ENCODE measurements at places on chromosomes 4 and X.

DNA sequence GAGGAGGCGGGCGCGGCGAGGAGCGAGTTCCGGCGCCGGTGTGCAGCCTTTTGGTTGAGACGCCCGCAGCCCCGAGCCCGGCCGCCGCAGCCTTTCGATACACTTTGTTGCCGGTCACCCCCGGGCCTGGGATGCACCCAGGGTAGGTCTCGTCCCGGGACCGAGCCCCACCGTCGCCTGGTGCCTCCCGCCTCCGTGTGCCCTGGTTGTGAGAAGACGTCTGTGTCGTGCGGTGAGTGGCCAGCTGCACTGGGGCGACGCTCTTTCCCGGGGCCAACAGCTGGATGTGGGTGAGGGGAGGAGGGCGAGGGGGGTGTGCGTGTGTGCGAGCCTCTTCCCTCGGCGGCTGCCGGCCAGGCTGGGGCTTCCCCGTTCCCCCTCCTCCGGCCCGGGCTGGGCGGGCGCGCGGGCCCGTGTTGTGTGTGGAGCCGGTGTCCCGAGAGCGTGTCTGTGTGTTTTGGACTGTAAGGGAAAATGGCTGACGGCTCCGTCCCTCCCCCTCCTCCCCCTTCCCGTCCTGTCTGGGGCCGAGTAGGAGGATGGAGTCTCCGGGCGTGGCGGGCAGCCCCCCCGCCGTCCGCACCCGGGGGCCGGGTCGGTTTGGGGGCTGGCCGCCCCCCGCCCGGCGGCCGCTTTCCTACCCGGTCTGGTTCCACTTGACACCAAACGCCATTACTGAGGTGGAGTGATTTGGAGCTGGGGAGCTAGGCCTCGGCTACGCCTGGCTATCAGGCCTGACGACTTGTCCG, 807 bp downstream of the USP9X start:
- peak; percentile 78 for DNase-seq

- DNase-seq, result no peak
Observed at GRCh38 chr4:184163813-184164212, 53.9 kb downstream of the ENPP6 start.

DNA sequence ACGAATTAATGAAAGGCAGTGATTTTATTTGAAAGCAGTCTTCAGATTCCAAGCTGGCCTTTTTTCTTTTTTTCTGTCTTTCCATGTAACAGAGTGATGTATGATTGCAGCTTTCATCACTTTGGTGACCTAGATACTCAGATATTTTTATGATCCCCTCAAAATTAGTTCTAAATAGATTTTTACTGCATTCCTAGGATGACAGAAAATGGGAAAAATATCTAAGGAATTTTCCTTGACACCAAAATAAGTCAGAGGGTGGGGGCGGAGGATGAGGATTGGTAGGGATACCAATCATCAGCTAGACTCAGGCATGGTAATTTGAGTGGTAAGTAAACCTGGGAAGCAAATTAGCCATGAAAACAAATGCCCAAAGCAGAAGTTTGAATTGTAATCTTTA, 11.9 kb upstream of the HMGB2 start:
- no peak for DNase-seq

GRCh38 chrX:95907081-95907480, 777.6 kb upstream of the DIAPH2 start:
- no peak for DNase-seq

GRCh38 chrX:151899622-151900021, 13.1 kb upstream of the MAGEA4 start:
- DNase-seq, result no peak

GRCh38 chr4:171932238-171932637, 119.0 kb downstream of the GALNTL6 start:
- no peak for DNase-seq

DNA sequence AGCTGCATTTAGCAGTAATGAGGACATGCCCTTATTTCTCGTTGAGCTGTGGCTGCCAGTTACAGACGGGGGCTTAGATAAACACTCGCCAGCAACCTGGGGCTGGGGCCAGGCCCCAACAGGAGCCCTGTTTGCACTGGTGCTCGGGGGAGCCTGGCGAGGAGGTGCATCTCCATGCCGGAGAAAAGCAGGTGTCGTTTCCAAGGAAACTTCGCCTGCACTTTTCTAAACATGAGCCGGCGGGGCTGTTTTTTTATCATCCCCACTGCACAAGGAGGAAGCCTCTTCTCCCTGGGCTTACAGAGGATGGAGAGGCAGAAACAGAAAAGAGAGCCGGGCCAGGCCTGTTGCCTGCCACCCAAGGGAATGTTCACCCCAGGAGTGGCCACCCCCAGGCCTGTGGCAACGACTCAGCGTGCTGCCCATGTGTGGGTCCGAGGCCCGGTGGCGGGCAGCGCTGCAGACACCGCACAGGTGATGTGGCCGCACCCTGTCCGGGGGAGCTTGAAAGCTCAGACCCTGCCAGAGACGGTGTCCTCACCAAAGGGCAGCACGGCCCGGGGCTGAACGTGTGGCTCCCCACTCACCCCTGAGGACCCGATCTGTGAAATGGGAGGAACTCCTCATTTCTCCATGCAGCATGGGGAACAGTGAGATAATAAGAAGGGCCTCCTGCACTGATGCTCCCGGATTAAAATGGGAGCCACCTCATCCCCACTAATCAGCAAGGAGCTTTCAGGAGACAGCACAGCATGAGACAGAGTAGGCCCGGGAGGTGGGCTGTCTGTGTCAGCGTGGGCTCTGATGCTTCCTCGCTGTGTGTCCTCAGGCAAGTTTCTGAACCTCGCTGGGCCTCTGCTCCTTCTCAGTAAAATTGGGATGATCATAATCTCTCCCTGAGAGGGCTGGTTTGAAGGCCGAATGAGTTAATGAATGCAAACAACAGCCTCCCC, 33.8 kb upstream of the ADRA2C start:
- DNase-seq, result no peak

- DNase-seq, result no peak
Observed at GRCh38 chr4:119971431-119972084, 95.1 kb downstream of the MAD2L1 start.

GRCh38 chr4:142369141-142369540, 477.0 kb downstream of the INPP4B start:
- no peak for DNase-seq

DNA sequence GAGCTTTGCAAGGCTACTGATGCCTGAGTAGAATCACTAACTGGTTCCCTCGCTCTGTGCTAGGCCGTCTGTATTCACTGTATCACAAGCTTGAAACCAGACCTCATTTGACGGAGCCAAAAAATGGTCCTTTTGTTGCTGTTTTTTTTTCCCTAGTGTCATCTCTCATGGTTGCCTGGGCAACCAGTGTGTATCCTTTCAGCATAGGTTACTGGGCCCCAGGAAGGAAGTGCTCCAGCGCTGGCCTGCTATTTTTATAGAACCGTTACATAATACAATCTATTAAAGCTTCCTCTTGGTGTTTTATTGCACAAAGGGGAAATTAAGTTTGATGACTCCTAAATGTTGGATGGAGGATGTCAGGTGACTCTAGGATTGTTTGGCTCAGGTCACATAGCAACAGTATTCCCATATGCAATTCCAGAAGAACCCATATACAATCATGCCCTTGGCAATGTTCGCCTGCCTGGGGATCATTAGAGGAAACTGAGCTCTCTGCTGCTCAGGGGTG, 220.4 kb downstream of the SPRY1 start:
- peak; percentile 83 for DNase-seq

DNA sequence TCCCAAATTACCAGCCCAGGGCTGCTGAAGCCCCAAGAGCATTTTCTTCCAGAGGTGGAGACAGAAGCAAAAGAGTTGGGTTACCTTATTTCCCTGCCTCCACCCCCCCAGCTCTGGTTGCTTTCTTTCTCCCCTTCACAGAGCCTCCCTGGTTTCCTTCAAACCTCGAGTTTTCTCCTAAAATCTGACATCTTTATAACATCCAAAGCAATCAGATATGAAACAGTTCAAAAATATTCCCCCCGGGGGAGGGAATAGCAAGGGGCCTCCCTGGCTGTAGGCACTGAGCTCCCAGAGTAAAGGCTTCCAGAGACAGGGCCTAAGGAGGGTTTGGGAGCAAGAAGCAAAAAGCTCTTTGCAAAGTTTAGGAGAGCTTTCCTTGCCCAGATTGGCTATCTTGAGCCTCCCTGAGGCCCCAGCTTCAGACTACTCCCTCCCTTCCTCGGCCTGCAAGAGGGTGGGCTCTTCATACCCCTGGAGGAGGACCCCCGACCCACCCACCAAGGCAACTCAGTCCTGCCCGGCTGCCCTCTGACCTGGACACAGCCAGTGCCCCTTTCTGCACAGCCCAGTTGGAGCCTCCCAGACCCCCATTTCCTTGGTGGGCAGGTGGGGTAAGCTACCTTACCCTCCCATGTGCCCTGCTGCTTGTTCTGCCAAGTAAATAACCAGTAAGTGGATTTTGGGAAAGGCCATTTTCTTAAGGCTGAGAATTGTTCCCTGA, 7.6 kb downstream of the MAMLD1 start:
- DNase-seq, result no peak

GRCh38 chrX:150533863-150534262, 34.6 kb upstream of the MTM1 start:
- no peak for DNase-seq

GRCh38 chr4:93065790-93066189, 762.0 kb downstream of the GRID2 start:
- DNase-seq, result no peak

GRCh38 chr4:157076578-157076947, 613 bp downstream of the GLRB start:
- DNase-seq, result peak; percentile 22

- peak; percentile 68 for DNase-seq
Observed at GRCh38 chrX:119672426-119672825, 20.5 kb downstream of the SEPTIN6 start.

GRCh38 chrX:118974908-118975671, 672 bp downstream of the LONRF3 start:
- no peak for DNase-seq
